Bronchial epithelial cell (primary cell): ENCODE measurements at places on chromosomes 12 and 14.

DNA sequence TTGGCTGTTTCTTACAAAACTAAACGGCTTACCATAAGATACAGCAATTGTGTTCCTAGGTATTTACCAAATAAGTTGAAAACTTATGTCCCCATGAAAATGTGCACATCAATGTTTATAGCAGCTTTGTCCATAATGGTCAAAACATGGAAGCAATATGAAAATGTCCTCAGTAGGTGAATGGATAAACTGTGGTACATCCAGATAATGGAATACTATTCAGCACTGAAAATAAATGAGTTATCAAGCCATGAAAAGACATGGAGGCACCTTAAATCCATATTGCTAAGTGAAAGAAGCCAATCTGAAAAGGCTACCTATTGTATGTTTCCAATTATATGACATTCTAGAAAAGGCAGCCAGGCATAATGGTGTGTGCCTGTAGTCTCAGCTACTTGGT lies 40.7 kb downstream of the CFL2 start:
- DNase-seq = no peak

GRCh38 chr14:104821971-104822608 lies 21.2 kb downstream of the ZBTB42 start:
- DNase-seq = no peak

GRCh38 chr12:60335745-60336144 lies 739.9 kb downstream of the SLC16A7 start:
- peak; percentile 86 for DNase-seq

GRCh38 chr12:100793182-100793581 lies 1.4 kb upstream of the ANO4 start:
- DNase-seq = peak; percentile 17

- DNase-seq = peak; percentile 13
Observed at GRCh38 chr12:12689647-12690300, 6.2 kb downstream of the GPR19 start.

GRCh38 chr12:79595273-79595672 lies 95.5 kb downstream of the PAWR start:
- no peak for DNase-seq

GRCh38 chr12:59977779-59978178 lies 381.9 kb downstream of the SLC16A7 start:
- peak; percentile 11 for DNase-seq

DNA sequence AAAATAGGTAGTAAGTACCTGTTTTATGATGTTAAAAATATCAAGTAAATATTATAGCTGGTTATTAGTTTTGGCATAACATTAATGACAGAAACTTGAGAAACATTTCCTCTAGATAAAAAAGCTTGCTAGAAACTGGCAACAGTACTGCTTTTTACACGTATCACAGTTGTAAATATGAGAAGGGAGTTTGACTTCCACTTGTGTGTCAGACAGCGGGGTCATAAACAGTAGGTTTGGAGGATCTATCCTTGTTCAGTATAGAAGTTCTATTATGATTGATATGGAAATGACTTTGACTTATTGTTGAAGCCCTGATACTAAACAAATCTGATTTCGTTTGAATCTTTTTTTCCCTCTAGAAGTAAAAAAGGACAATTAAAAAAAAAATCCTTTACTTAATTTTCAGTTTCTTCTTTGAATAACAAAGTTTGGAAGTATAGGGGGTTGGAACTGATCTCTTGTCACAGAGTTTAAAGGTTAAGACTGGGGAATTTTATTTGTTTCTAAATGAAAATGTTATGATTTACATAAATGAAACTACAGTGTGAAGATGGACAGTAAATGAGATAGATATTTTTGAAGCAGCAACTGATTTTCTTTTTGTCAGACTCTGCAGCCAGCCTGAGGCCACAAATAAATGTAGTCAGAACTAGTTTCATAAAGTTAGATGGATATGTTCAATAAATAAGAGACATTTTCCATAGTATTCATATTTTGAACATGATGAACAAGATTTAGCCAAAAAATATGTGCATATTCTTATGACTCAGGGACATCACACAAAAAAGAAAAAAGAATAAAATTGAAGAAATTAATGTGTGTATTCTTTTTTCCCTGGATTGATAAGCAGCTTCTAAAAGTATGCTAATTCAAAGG lies 50.1 kb downstream of the WNK1 start:
- no peak for DNase-seq

DNA sequence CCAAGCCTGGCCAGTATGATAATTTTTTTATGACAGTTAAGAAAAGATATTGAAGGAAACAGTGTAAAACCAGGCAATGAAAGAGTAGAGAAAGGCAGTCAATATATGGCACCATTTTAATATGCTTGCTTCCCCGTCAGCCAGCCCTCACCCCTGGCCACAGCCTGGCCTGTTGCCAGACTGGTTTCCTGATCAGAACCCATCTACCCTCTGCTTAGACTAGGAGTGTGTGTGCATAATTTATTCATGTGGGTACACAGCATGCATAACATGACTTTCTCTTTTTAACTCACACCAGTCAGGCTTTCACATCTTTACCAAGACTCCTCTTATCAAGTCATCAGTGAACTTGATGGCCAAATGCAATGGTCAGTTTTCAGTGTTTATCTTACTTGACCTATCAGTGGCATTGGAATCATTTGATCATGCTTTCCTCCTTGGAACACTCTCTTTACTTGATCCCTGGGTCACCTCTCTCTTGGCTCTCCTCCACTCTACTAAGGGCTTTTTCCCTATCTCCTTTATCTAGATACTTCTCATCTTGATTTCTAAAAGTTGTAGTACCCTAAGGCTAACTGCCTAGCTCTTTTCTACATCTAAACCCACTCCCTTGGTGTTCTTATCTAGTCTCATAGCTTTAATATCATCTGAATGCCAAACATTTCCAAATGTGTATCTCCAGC lies 10.0 kb upstream of the GPR19 start:
- DNase-seq = no peak

- peak; percentile 47 for DNase-seq
Observed at GRCh38 chr14:83172363-83172762, 1638.7 kb upstream of the SEL1L start.

- no peak for DNase-seq
Observed at GRCh38 chr12:5627053-5627630, 195.2 kb downstream of the NTF3 start.

GRCh38 chr14:39682582-39682981 lies 250.3 kb upstream of the FBXO33 start:
- no peak for DNase-seq

DNA sequence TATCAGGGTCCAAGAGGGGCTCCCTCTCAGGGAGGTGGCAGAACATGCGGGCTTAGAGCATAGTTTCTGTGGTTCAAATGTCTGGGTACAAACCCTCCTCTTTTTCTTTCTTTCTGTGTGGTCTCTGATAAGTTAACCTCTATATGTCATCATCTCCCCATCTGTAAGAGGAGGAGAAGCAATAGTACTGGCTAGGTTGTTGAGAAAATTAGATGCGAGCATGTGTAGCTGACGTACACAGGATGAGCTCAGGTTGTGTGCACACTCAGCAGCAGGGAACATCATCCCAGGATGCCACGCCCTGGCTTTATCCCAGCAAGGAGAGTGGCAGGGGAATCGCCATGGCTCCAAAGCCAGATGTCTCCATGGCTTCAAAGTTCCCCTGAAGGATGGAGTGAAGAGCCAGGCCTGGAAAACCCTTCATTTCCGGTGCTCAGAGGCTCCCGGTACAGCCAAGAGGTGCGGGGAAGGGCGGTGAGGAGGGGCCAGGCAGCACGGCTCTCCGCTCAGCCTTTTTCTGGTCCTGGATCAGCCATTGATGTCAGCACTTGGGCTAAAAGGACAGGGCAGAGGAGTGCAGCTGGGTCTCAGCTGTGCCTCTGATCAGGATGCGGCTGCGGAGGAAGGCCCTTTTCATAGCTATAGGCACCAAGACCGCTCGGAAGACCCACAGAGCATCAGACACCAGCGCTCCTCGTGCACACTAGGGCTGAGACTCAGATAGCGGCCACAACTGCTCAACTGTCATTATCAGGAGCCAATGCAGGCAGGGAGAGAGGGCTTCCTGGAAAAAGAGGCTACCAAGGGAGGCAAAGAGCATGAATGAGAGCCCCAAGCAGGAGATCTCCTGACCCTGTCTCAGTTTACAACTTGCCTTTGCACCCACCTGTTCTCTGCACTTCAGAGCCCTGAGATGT lies 41.5 kb downstream of the ARL6IP4 start:
- no peak for DNase-seq

GRCh38 chr14:61875483-61875882 lies 113.3 kb downstream of the SNAPC1 start:
- no peak for DNase-seq

DNA sequence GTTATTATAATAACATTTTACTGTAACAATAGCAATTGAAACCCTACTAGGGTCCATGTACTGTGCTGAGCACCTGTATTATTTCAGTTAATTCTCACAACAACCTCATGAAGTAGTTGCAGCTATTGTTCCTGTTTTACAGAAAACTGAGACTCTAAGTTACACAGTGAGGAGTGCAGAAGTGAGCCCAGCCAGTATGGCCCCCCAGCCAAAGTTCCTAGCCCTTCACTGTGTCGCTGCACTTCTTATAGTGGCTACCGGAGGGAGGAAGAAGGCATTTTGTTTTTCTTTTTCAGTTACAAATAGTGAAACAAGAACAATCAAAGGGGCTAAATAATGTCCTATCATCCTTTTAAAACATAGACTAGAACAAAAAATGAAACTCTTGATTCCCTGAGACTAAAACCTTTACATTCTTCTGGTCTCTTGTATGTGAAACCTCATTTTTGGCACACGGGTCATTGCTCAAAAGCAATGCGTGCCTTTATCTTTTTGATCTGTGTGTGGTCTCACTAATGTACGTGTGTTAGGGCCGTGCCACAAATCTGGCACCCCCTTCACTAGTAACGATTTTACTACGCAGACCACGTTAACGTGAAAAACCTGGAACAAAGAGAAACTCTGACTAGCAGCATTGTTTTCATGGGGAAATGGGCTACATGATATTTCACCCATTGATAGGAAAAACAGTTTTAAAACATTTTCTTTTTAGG lies 88.7 kb downstream of the LLPH start:
- no peak for DNase-seq

DNA sequence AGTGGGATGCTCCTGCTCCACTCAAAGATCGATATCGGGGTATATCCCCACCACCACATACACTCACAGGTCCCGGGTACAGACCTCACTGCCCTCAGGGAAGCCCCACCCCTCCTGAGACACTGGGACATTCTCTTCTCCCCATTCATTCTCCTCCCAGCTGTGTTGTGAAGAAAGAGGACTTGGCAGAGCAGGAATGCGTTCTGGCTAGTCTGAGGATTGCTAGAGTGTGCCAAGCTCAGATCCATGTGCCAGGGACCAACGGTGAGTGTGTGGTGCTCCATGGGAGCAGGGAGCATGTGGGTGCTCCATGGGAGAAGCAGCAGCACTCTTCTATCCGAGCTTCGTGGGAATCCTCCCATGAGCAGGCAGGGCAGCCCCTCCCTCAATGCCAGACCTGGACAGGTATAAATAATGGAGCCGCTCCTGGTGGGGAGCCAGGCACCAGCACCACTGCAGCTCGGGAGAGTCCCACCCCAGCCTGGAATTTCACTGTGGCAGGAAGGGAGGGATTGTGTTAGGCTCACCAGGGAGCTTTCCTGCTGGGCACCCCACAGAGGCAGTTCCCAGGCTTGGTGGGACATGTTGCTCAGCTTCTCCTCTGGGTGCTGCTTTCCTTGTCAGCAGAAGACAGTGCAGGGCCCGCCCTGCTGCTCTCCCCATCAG lies 2.3 kb upstream of the KRT5 start:
- DNase-seq = peak; percentile 96

- no peak for DNase-seq
Observed at GRCh38 chr12:104708891-104709290, 249.2 kb downstream of the SLC41A2 start.

GRCh38 chr14:55458800-55459515 lies 18.5 kb upstream of the TBPL2 start:
- peak; percentile 95 for DNase-seq

DNA sequence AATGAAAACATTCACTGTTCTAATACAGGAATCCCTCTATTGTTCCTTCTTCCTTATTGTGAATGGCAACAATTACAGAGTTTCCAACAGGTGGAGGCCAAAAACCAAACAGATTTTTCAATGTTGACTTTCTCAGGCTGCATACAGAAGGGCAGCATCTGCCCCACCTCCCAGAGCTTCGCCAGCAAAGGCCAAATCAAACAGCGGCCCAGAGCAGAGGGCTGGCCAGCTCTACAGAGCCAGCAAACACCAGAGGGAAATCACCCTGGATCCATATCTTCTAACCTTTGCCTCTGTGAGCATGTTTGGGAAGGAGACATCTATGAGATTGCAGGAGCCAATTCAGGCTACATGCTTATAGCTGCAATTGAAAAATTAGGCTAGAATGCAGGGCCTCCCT lies 4.4 kb upstream of the CRACR2A start:
- no peak for DNase-seq

DNA sequence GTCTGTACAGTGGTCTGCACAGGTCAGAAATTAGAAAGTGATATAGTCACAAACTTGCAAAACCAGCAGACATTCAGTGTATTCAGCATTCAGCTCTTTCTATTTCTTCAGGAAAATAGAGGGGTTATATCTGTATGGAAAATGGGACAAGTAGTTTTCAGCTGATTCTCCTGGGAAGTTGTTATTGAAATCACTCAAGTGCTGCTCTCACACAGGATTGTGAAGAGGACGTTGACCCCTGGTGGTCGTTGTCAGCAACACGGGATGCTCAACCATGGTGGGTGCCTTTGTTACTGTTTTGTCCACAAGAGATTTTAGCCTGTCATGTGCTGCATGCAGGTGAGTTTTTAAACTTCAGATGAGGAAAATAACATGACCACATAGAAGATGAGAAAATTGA lies 981.8 kb downstream of the TMEM121 start:
- no peak for DNase-seq

- DNase-seq = peak; percentile 25
Observed at GRCh38 chr12:100567945-100568344, 5.5 kb upstream of the GAS2L3 start.

GRCh38 chr14:101927859-101928258 lies 36.5 kb upstream of the DYNC1H1 start:
- peak; percentile 14 for DNase-seq

- DNase-seq = no peak
Observed at GRCh38 chr14:86639146-86639545, 1109.2 kb downstream of the FLRT2 start.

DNA sequence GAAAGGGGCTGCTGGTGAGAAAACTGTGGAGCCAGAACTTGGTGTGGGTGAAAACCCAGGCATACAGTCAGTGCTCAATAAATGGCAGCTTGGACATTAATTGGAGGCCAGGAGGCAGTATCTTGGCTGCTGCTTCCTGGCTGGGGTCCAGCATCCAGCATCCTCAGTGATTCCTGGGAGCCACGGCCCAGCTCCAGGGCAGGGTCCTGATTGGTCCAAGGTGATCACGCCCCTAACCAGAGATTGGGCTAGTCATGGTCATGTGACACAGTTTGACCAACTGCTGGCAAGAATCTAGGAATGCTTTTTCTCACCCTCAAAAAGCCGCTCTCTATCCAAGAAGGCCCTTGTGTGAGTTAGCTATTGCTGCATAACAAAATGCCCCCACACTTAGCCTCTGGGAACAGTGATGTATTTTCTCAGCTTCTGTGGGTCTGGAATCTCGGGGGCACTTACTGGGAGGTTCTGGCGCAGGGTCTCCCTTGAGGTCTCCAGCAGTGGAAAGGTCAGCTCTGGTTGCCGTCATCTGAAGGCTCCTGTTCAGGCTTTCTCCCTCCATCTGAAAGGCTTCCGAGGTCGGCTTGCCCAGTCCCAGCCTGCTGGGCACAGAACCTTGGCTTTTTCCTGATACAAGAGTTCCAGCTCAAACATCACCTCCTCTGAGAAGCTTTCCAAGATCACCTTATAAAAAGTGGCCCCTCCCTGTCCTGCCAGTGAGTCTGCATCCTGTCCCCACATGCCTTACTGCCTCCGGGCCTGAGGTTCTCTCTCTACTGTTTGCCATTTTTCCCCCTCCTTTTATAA lies 119.2 kb upstream of the NCOR2 start:
- DNase-seq = peak; percentile 22
